Tibial artery (tissue), 4 donors: ENCODE measurements at places on chromosomes 13 and 19.

DNA sequence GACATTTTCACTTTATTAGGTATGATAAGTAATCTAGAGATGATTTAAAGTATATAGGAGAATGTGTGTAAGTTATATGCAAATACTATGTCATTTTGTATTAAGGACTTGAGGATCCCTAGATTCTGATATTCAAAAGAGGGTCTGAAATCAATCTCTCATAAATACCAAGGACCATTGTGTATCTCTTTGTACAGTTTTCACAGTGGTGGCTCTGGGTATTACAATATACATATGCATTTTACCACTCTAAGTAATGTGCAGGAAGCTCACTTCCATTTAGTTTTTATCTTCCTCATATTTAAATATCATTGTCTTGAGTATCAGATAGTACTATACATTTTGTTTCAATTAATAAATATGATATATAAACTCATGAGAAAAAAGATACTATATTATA lies 862.6 kb upstream of the PCDH20 start:
- DNase-seq: no peak

GRCh38 chr19:50206191-50206590 lies 2.8 kb downstream of the MYH14 start:
- no peak for DNase-seq

GRCh38 chr19:29741776-29742175 lies 26.7 kb upstream of the C19orf12 start:
- DNase-seq: no peak

GRCh38 chr19:3699741-3700241 lies 477 bp downstream of the PIP5K1C start:
- DNase-seq: no peak

GRCh38 chr19:16821081-16821480 lies 8.1 kb upstream of the SIN3B start:
- no peak for DNase-seq

DNA sequence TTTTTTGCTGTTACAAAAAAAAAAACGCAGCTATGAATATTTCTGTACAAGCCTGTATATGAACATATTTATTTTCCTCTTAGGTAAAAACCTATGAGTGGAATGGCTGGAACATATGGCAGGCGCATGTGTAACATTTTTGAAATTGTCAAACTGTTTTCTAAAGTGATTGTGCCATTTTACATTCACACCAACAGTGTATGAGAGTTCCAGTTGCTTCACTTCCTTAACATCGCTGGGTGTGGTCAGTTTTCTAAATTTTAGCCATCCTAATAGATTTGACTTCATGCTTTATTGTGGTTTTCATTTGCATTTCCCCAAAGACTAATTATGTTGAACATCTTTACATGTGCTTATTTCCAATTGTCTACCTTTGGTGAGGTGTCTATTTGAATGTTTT lies 306.8 kb downstream of the KCNRG start:
- DNase-seq: no peak

DNA sequence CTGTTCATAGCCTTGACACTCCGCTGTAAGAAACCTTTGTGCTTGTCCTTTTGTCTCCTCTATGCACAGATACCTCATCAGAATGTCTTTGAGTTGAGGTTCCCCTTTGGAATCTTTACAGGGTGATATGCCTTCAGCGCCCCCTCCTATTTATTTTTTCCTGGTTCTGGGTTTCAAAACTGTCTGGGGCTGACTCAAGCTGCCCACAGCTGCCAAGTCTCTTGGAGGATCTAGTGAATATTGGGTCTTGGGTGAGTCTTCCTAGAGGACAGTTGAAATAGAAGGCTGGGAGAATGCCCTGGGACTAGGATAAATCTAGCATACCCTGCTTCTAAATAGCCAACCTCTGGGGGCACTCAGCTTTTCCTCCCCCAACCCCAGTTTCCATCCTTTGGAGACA lies 930 bp downstream of the ZNF136 start:
- DNase-seq: no peak

DNA sequence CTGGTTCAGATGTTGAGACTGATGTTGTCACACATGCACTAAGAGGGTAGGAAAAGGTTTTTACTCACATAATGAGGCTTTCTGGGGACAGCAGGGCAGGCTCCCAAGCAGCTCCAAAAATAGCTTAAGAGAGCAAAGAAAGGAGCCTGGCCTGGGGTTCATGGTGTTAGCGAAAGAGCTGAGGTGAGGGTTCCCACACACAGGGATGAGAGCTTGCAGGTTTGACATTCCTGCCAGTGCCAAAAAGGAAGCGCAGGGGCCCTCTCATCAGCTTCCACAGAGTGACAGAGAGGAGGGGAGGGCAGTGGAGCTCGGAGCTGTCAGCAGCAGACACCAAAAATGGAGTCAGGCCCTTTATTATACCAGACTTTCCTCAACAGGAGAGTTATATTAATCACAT lies 65.5 kb upstream of the FAM216B start:
- DNase-seq: no peak

- peak; percentile 51 for DNase-seq
Observed at GRCh38 chr13:35994131-35994966, 136.8 kb downstream of the DCLK1 start.

GRCh38 chr19:39846678-39847486 lies 703 bp upstream of the FBL start:
- DNase-seq: no peak

GRCh38 chr19:14379294-14380065 lies 1.8 kb upstream of the ADGRE5 start:
- no peak for DNase-seq

- DNase-seq: no peak
Observed at GRCh38 chr13:112855859-112856258, 113.2 kb upstream of the MCF2L start.

DNA sequence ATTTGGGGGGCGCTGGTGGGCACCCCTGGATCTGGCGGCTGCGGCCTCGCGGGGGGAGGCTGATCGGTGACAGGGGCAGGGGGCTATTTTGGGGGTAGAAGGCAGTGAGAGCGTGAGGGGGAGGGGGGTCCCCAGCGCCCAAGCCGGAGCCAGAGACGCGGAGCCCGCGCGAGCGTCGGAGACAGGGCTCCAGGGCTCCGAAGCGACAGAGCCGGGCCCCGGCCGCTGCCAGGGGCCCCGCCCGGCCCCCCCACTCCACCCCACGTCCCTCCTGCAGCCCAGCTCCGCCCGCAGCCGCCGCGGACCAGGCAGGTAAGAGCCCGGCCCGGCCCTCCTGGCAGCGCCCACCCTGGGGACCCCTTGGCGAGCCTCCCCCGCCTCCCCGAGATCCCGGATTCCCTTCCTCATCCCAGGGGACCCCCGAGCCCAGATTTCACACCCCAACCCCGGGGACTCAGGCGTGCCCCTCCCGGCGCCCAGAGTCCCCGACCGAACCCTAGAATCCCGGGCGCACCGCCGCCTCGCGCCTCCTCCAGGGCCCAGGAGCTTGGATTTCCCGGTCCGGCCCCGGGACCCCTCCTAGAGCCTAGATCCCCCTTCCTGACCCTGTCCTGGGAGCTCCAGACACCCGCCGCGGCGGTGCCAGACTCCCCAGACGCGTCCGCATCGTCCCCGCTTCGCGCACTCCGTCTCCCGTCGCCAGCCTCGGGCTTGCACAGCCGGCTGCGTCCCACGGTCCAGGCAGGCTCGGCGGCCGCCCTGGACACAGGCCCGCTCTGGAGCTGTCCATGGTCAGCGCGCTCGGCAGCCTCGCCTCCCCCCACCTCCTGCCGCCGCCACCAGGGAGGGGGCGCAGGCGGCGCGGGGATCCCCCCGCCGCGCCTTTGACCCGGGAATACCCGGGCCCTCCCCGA lies at the start of gene PPFIA3:
PPFIA3 (plus strand) TSS at position 134 of the 914 bp plus-strand sequence. CDS start 8,330 bp downstream, outside the sequence.
- DNase-seq: peak; percentile 79

DNA sequence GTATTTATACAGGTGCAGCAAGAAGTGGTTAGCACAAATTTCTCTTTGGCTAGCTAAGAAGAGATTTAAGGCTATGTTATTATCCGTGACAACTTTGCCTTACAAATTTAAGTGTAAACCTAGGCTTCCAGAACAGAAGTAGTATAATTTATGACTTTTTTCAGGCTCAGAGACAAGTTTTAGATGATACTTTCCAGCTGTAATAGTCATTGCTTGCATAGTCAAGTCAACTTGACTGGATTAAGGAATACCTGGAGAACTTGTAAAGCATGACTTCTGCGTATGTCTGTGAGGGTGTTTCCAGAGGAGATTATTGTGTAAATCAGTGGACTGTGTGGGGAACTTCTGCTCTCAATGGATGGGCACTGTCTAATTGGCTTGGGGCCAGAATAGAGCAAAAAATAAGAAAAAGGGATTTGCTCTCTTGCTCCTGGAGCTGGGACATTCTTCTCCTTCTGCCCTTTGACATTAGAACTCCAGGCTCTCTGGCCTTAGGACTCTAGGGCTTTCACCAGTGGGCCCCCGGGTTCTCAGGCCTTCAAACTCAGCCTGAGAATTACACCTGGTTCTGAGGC lies 33.0 kb downstream of the CYSLTR2 start:
- DNase-seq: no peak

DNA sequence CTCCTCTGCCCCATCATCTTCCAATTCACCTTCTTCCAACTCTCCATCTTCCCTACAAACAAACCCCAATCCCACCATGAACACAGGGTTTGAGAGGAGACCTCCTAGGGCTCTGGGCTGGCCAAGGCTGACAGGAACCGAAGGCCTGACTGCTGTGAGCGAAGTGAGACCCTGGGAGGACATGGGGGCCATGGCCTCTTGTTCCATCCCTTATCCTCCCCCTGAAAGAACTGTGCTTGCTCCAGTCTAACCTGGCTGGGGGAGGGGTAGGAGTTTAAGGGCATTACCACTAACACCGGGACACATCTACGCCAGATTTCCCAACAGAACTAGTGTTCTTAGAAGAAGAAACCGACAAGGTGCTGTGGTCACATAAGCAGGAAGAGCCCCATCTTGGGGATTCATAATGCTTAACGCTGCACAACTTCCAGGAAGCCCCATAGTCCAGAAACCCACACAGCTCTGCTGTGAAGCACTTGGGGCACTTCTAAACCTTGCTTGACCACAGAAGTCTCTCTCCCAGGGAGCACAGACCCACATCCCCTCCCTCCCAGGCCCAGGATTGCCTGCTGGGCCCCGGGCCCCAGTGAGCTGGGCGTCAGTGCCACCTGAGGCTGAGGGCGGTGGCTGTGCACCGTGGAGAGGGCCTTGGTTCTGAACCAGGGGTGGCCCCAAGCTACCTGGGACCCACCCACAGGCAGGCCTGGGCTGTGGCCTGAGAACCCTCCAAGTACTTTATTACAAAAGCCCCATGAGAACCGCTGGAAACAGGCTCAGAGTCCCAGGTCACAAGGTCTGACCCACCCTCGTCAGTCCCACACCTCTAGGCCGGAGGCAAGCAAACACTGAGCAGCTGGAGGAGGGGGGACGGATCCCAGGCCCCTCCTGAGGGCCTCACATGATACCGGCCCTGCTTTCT lies 18.8 kb downstream of the ZC3H4 start:
- no peak for DNase-seq

GRCh38 chr13:75151081-75151643 lies 330.8 kb downstream of the TBC1D4 start:
- DNase-seq: no peak

DNA sequence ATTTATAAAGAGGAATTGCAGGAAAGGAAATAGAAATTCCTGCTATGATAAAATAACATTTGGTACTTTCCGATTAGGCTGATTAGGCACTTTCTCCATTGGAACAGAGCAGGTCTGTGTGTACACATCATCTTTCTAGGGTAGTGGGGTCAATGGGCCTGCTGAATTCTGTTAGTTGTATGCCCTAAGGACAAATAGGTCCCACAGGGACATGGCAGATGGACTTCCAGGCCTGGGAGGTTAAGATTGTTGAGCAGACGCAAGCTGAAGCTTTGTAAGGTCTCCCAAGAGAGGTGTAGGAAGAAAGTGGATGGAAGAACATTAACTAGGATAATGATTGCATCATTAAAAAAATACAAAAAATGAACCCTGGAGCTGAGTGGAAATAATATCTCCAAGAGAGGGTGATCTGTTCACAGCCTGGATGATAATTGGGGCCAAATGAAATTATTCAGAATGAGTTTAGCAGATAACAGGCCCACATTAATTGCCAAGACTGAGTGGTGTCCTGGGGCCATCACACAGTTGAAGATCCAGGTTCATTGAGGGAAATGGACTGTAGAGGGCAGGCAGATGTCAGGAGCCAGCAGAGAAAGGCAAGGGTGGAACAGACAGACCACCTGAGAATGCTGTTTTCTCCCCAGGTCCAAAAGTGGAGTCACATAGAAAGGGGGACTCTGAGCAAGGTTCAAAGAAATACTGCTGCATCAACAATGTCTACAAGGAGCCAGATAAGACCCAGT lies 215.1 kb downstream of the DNAJC15 start:
- DNase-seq: no peak

GRCh38 chr13:32175307-32175706 lies 139.9 kb downstream of the ZAR1L start:
- DNase-seq: no peak

DNA sequence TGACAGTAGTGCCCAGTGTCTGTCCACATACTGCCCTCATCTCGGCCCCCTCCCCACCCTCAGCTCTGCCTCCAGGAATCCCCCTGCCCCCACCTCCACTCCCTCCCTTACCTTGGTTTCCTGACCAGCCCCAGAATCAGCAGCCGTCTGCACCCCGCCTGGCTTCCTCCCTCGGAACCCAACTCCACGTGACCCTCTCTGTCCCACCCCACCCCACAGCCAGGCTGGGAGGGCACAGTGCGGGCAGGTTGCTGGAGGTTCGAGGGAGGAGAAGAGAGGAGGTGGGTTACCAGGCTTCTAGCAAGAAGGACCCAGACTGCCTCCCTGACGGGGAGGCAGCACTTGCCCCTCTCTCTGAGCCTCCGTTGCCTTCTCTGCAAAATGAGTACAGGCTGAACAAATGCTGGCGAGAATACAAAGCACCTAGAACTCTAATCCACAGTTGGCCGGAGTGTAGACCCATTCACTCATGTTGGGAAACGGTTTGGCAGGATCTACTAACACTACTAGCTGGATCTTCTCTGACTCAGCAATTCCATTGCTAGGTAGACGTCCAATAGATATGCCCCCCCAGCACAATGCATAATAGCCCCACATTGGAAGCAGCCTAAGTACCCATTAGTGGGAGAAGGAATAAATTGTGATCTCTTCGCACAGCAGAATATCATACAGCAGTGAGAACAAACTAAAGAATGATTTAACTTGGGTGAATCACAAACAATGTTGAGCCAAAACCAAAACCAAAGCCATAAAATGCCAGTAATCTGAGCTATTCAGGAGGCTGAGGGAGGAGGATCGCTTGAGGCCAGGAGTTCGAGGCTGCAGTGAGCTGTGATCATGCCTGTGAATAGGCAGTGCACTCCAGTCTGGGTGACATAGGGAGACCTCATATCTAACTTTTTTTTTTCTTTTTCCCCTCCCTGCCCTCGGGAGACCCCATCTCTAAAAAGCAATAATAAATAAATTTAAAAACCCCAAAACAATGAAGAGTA lies at the start of gene RASAL3:
RASAL3 (minus strand) TSS at position 151 of the 992 bp plus-strand sequence. CDS start 186 bp downstream, outside the sequence.
- DNase-seq: no peak

- DNase-seq: no peak
Observed at GRCh38 chr13:59666504-59666903, 497.2 kb downstream of the DIAPH3 start.

GRCh38 chr13:48896312-48896711 lies 79.4 kb upstream of the FNDC3A start:
- no peak for DNase-seq
